ENCODE measurements at places on chromosomes 7 and 10.
A peak's percentile ranks its signal among the peaks of the same experiment; 100 is the strongest.

GRCh38 chr10:23742368-23742767 lies 303.5 kb downstream of the OTUD1 start:
- peak; percentile 20 for DNase-seq

GRCh38 chr10:48495282-48496045 lies 109.4 kb downstream of the ARHGAP22 start:
- DNase-seq, result no peak

DNA sequence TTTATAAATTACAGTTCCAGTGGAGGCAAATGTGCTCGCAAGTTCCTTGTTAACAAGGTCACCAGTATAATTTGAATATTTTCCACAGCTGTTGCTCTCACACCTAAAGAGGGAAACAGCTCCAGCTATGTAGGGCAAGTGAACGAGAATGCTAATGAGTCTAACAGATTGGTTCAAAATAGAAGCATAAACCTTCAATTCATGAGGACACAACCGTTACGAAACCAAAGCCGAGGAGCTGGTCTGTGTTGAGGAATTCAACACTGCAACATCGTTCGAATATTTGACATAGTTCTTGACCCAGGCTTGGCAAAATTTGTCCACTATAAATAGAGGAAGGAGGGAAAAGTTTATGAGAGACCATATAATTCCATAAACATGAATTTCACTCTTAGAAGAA lies 161.3 kb downstream of the KLF6 start:
- no peak for DNase-seq

GRCh38 chr10:45235798-45236220 lies 79.6 kb downstream of the OR13A1 start:
- no peak for DNase-seq

DNA sequence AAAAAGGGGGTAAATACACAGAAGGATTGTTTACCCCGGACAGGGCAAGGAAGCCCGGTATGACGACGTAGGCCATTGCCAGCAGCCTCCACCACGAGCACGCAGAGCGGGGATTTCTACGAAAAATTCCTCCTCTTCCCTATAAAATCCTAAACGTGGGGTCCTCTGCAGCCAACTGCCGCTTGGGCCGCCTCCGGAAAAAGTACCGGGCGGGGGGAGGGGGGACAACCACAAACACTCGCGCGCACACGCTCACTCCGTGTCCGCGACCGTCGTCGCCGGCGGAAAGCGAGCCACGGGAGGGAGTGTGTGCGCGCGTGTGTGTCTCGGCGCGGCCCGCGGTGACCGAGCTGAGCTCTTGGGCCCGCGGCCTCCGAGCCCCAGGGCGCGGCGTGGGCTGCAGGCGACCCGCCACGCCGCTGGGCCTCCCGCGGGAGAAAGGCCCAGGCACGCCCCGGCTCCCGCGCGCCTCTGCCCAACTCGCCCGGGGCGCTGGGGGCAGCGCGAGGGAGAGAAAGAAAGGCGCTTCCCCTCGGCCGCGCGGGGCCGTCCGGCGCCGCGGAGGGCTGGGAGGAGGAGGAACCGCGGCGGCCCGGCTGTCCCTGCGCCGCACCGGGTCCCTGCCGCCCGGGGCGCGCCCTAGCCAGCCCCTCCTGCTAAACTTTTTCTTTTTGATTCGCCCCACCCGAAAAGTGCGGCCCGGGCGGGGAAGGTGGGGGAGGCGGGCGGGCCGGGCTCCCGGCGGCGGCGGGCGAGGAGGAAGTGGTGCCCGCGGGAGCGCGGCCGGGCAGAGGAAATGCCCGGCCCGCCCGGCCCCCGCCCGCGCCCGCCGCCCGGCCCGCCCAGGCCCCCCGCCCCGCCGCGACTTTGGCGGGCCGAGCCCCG lies 1.5 kb downstream of the CTBP2 start:
- peak; percentile 79 for DNase-seq

DNA sequence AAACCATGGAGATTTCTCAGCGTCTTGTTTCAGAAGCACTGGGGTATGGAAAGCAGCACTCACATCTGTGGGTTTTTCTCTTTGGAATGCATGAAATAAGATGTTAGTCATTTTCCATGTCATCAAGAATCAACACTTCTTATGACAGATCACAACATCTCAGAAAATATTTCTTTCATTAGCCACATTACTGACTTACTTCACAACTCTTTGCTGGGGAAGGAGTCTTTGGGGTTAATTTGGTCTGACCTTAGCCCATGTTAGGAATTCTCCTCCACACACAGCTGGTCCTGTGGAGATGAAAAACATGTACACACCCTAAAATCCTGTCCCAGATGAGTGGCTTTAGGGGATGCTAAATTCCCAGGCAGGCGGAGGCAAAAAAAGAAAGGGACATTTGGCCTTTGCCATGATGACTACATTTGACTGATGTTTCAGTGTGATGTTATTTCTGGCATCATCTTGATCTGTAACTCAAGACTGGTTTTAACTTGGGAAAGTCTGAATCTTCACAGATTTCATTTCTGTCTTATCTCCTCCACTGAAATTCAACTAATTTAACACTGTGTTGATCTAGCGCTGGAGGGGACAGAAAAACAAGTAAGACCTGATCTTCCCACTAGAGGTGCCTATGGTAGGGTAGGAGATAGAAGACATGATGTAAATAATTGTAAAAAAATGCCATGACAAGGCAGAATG lies 363.2 kb downstream of the PRPF18 start:
- DNase-seq, result no peak

GRCh38 chr7:56218510-56218909 lies 102.3 kb upstream of the NUPR2 start:
- DNase-seq, result peak; percentile 7
